B cell (primary cell): ENCODE measurements at places on chromosomes 16 and 17.
A peak's percentile ranks its signal among the peaks of the same experiment; 100 is the strongest.

DNA sequence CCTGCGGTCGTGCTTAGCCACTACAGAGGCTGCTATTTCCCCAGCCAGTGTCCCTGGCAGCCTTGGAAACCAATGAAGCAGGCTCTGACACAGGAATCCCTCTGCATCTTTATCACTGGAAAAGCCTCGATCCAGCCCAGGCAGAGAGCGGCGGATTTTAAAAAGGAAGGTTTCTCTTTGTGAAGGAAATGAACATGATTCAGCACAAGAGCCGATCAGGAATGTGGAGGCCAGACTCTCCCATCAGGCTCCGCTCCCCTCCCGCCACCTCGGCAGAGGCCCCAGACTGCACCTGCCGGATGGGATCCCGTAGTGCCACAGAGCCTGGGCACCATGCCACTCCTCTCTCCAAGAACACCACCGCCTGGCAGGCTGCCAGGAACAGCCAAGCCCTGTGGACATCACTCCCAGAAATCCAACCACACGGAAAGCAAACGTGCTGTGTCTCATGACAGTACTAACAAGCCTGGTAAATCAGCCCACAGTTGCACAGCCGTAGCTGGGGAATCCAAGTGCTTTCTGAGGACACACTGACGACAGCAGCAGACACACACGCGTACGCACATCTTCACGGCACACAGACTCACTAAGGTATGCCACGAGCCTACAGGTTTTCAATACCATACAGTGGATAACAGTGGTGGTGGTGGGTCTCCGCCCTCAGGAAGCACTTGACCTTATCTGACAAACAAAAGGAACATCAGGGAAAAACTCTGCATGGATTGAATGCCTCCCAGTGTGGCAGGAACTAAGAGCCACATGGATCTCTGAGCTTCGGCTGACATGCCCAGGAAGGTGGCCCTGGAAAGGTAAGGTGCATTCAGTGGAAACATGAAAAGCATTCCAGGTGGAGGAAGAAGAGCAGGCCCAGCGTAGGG is 5.4 kb downstream of the LRRC75A start:
- H3K4me3 ChIP-seq = no peak overlapping the region
- no peaks in the 10 kb centered on the region for H3K36me3 ChIP-seq
- H3K27ac ChIP-seq = no peak overlapping the region
- DNase-seq = no peak
- peaks cover 8% of the 10 kb centered on the region for H3K4me1 ChIP-seq
- H3K27me3 ChIP-seq = no peaks in the 10 kb centered on the region

- no peaks in the 10 kb centered on the region for H3K27me3 ChIP-seq
- no peaks in the 10 kb centered on the region for H3K4me1 ChIP-seq
- H3K4me3 ChIP-seq = no peak overlapping the region
- H3K36me3 ChIP-seq = no peaks in the 10 kb centered on the region
- no peak for DNase-seq
- no peak overlapping the region for H3K27ac ChIP-seq
Observed at GRCh38 chr17:28008513-28008912, 34.0 kb upstream of the NLK start.

- H3K27ac ChIP-seq = peak overlapping the region; percentile 77
- H3K36me3 ChIP-seq = no peaks in the 10 kb centered on the region
- H3K4me3 ChIP-seq = no peak overlapping the region
- H3K27me3 ChIP-seq = no peaks in the 10 kb centered on the region
- no peak for DNase-seq
- H3K4me1 ChIP-seq = peaks cover 56% of the 10 kb centered on the region
Observed at GRCh38 chr16:66525396-66526180, 24.3 kb downstream of the TK2 start.

DNA sequence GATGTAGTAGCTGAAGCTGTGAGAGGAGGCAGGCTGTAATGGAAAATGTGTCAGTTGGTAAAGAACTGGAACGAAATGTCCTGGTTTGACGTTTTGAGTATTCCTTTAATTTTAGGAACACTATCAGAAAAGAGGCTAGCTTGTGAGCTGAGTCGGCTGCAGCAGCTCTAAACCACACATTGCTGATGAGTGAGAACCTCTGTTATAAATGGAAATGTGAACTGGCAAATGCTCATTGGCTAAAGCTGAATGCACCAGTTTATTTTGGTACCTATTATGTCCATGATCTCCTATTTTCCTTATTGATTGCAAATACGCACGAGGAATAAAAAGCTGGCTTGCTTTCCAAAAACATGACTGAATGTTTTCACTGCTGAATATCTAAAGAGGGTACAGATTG is 11.0 kb upstream of the WIPI1 start:
- H3K4me1 ChIP-seq = peaks cover 2% of the 10 kb centered on the region
- no peak overlapping the region for H3K4me3 ChIP-seq
- H3K27ac ChIP-seq = no peak overlapping the region

DNA sequence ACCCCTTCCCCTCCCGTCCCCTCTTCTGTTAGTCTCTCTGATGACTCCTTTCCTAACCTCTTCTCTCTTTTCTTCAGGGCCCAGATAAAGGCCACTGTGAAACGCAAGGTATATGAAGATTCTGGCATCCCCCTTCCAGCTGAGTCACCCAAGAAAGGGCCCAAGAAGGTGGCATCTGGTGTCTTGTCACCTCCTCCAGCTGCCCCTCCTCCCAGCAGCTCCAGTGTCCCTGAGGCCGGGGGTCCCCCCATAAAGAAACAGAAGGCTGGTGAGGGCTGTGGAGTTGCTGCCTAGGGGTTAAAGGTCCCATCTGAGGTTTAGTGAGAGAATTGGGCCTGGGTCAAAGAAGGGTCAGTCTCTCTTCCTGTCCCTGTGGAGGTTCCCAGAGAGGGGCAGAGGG is 4.0 kb downstream of the RNASEK start:
- H3K27ac ChIP-seq = no peak overlapping the region
- peak; percentile 17 for DNase-seq
- H3K4me3 ChIP-seq = no peak overlapping the region
- H3K36me3 ChIP-seq = no peaks in the 10 kb centered on the region

- DNase-seq = no peak
- H3K4me1 ChIP-seq = no peaks in the 10 kb centered on the region
- H3K4me3 ChIP-seq = no peak overlapping the region
Observed at GRCh38 chr17:36494674-36495073, 8.2 kb downstream of the ZNHIT3 start.

- no peaks in the 10 kb centered on the region for H3K27me3 ChIP-seq
- no peaks in the 10 kb centered on the region for H3K36me3 ChIP-seq
- no peak overlapping the region for H3K4me3 ChIP-seq
- H3K4me1 ChIP-seq = no peaks in the 10 kb centered on the region
- DNase-seq = no peak
Observed at GRCh38 chr17:22266231-22266630, 573.9 kb downstream of the KCNJ18 start.

- H3K27ac ChIP-seq = no peak overlapping the region
- H3K4me3 ChIP-seq = no peak overlapping the region
- H3K4me1 ChIP-seq = no peaks in the 10 kb centered on the region
- no peaks in the 10 kb centered on the region for H3K27me3 ChIP-seq
- no peak for DNase-seq
Observed at GRCh38 chr17:10325031-10325695, 47.6 kb downstream of the MYH13 start.

GRCh38 chr16:68070806-68071517 is 14.2 kb upstream of the NFATC3 start:
- H3K36me3 ChIP-seq = peaks cover 79% of the 10 kb centered on the region
- peak overlapping the region; percentile 65 for H3K27ac ChIP-seq
- DNase-seq = peak; percentile 49

GRCh38 chr17:41567317-41567716 is 4.5 kb downstream of the KRT9 start:
- H3K27ac ChIP-seq = peak overlapping the region; percentile 74
- H3K4me3 ChIP-seq = no peak overlapping the region
- no peaks in the 10 kb centered on the region for H3K27me3 ChIP-seq
- DNase-seq = no peak

GRCh38 chr16:81151648-81152310 is 55.6 kb upstream of the GCSH start:
- no peaks in the 10 kb centered on the region for H3K27me3 ChIP-seq
- DNase-seq = no peak
- no peaks in the 10 kb centered on the region for H3K36me3 ChIP-seq
- no peak overlapping the region for H3K27ac ChIP-seq
- H3K4me1 ChIP-seq = no peaks in the 10 kb centered on the region

DNA sequence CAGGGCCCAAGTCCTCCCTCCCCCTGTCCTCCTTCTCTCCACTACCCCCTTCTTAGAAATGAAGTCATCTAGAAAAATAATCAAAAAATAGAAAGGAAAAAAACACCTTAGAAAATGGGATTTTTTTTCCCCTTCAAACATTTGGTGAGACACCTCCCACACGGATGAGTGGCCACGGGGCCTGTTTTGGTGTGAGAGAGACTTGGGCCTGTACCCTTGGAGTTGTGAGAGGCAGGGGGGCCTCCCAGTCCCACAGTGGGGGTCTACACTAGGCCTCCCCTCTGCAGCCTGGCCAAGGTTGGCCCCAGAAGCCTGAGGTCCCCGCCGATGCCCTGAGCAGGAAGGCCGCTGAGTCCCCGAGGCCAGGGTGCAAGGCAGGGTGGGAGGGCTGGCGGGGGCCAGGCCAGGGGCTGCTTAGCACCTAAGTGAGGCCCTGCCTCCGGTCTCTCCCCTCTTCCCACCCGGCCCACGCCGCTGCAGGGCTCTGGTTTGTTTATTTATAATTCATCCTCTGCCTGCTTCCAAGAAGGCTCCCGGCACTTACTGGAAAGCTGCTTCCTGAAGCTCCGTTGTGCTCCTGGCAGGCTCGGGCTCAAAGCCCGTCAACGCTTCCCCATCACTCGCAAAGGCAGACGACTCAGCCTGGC is 26.4 kb downstream of the NPTX1 start:
- peaks cover 8% of the 10 kb centered on the region for H3K4me1 ChIP-seq
- H3K27ac ChIP-seq = no peak overlapping the region
- no peaks in the 10 kb centered on the region for H3K36me3 ChIP-seq
- no peaks in the 10 kb centered on the region for H3K27me3 ChIP-seq
- no peak overlapping the region for H3K4me3 ChIP-seq

DNA sequence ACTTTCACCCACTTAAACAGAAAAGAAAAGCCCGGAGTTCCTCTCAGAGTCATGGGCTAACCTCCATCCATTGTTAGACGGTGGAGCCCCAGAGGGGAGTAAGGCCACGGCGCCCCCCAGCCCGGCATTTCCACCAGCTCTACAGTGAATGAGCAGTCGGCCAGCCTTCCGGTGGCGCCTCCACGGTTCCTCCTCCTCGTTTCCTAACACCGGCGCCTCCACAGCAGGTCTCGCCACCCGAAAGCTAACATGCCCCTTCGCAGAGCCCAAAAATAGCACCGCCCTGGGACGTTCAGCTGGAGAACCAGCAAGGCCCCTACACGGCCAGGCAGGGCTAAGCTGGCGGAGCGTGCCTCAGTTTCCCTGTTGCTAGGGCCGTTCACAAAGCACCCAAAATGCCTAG is 858 bp downstream of the MMD start:
- peak overlapping the region; percentile 95 for H3K27ac ChIP-seq
- no peaks in the 10 kb centered on the region for H3K27me3 ChIP-seq
- H3K4me3 ChIP-seq = peak overlapping the region; percentile 93
- peaks cover 59% of the 10 kb centered on the region for H3K4me1 ChIP-seq
- DNase-seq = peak; percentile 64

- H3K4me3 ChIP-seq = no peak overlapping the region
- H3K27me3 ChIP-seq = no peaks in the 10 kb centered on the region
- DNase-seq = peak; percentile 76
- peaks cover 8% of the 10 kb centered on the region for H3K4me1 ChIP-seq
- H3K36me3 ChIP-seq = no peaks in the 10 kb centered on the region
Observed at GRCh38 chr16:85114909-85115567, 2.8 kb upstream of the CIBAR2 start.

- H3K36me3 ChIP-seq = peaks cover 19% of the 10 kb centered on the region
- no peaks in the 10 kb centered on the region for H3K27me3 ChIP-seq
- H3K4me1 ChIP-seq = peaks cover 59% of the 10 kb centered on the region
- peak overlapping the region; percentile 94 for H3K27ac ChIP-seq
- peak; percentile 63 for DNase-seq
Observed at GRCh38 chr16:20675488-20676267, 21.8 kb downstream of the ACSM1 start.

DNA sequence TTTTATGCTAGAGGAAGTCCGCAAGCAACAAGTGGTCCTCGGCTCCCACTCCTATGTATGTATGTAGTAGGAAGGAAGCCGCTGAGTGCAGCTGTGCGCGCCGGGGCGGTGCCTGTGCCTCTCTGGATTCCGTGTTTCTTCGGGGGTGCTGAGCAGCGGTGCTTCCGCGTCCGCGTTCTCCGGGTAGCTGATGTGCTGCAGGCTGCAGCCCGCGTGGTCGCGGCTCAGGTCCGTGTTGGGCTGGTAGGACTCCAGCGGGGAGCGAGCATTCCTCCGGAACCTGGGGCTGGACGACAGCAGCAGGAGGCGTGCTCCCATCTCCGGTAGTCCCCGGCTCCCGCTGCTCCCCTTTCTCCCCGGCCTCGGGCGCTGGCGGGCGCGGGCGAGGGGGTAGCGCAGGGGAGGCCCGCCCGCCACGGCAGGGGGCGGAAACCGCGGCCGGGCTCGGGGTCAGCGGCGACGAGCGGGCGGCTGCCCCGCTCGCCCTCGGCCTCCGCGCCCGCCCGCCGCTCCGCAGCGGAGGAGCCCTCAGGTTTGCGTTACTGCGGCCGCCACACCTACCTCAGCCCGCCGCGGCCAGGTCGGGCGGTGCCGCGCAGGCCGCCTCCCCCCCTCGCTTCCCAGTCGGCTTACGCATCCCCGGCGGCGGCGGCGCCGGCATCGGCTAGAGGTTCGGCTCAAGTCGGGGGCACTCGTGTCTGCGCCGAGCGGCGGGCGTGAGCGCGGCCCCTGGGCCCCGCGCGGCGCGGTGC is 487 bp downstream of the C17orf67 start:
- H3K4me3 ChIP-seq = peak overlapping the region; percentile 53
- peak overlapping the region; percentile 78 for H3K27ac ChIP-seq
- H3K27me3 ChIP-seq = no peaks in the 10 kb centered on the region
- peaks cover 4% of the 10 kb centered on the region for H3K36me3 ChIP-seq

DNA sequence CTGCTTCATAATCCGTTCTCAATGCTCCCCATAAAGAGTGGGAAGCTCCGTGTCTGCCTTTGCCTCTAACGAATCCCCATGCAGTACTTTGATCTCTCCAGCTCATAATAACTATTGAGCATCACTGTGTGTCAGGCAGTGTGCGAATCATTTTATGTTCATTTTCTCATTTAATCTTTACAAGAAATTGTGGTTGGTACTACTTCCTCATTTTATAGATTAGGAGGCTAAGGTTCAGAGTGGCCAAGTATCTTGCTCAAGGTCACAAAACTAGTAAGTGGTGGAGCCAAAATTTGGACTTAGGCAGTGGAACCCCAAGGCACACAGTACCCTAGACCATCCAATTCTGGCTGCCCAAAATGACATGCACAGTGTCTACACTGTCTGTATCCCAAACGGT is 44.8 kb downstream of the ABCC12 start:
- no peaks in the 10 kb centered on the region for H3K36me3 ChIP-seq
- H3K4me1 ChIP-seq = no peaks in the 10 kb centered on the region
- H3K4me3 ChIP-seq = no peak overlapping the region
- no peak overlapping the region for H3K27ac ChIP-seq
- no peak for DNase-seq

GRCh38 chr16:61645561-61645960 is 390.7 kb downstream of the CDH8 start:
- DNase-seq = no peak
- no peaks in the 10 kb centered on the region for H3K4me1 ChIP-seq
- no peak overlapping the region for H3K4me3 ChIP-seq
- H3K36me3 ChIP-seq = no peaks in the 10 kb centered on the region
- no peaks in the 10 kb centered on the region for H3K27me3 ChIP-seq
- no peak overlapping the region for H3K27ac ChIP-seq
